SK-N-MC (cell line): ENCODE measurements at places on chromosomes 12 and 14.
A peak's percentile ranks its signal among the peaks of the same experiment; 100 is the strongest.

GRCh38 chr14:100585448-100586152 lies 1.6 kb downstream of the BEGAIN start:
- no peak for DNase-seq

DNA sequence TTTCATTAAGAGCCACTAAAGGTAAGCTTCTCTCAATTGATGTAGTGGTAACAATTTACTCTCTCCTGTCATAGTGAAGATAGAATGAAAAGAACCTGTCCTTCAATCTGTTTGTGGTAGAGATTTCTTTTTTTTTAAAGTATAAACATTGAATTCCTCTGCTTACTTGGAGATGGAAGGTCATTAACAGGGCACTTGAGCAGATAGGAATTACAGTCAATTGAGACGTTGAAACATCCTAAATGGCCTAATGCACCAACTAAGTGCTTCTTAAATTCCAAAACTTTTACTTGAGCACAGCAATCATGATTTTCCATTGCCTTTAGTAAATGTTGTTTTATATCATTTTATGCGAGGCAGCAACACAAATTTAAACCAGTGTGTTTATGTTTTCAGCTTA lies 241.4 kb downstream of the FOXG1 start:
- no peak for DNase-seq

GRCh38 chr14:71250791-71251190 lies 343.5 kb downstream of the PCNX1 start:
- DNase-seq = peak; percentile 34

DNA sequence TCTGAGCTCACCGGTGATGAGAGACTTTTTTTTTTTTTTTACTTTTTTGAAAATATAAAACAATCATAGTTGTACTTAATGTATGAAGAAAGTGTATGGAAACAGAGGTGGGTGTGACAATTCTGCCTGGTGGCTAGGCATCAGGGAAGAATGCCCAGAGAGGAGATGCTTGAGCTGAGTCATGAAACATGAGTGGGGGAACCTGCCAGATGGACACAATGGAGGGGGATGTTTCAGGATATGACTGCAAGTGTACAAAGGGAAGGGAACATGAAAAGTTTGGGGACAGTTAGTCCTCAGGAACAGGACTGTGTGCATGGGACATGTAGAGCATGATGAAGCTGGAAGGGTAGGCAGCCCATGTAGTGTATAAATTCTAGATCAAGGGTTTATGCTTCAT lies 274.2 kb upstream of the E2F7 start:
- DNase-seq = no peak

GRCh38 chr12:16515666-16516065 lies 90.3 kb downstream of the LMO3 start:
- no peak for DNase-seq

DNA sequence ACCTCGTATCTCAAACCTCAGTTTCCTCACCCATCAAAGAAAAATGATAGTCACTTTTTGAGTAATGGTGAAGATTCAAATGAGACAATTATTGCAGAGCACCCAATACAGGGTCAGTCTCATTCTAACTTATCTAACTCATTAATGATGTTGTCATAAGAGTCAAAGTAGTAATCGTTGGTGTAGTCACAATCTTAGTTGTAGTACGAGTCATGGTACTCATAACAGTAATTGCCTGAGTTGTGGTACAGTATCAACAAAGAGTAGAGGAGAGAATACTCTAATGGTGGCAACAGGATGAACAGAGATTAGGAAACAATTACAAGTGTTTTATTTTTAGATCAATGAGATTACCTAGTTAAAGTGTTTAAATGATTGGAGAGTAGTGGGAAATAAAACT lies 93.6 kb upstream of the TMTC2 start:
- DNase-seq = no peak

GRCh38 chr12:10067264-10067663 lies 31.5 kb downstream of the CLEC1A start:
- no peak for DNase-seq

DNA sequence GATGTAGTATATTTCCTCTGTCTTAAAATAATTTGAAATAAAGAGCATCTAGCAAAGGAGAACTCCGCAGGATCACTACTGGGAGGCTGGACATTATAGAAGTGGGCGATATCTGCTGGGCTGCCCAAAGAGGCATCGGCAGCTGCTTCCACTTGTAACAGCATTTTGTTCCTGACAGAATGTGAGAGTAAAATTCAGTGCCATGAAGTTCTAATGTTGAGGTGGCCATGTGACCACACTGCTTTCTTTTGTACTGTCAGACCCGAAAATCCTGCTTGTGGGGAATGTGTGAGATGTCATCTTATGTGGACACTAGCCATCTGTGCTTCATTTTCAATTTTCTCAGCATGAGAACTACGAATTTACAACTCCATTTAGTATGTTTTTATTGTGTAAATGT lies 151.9 kb downstream of the ACSS3 start:
- DNase-seq = no peak

- no peak for DNase-seq
Measured at GRCh38 chr12:124172636-124173035, 122.3 kb upstream of the RFLNA start.

DNA sequence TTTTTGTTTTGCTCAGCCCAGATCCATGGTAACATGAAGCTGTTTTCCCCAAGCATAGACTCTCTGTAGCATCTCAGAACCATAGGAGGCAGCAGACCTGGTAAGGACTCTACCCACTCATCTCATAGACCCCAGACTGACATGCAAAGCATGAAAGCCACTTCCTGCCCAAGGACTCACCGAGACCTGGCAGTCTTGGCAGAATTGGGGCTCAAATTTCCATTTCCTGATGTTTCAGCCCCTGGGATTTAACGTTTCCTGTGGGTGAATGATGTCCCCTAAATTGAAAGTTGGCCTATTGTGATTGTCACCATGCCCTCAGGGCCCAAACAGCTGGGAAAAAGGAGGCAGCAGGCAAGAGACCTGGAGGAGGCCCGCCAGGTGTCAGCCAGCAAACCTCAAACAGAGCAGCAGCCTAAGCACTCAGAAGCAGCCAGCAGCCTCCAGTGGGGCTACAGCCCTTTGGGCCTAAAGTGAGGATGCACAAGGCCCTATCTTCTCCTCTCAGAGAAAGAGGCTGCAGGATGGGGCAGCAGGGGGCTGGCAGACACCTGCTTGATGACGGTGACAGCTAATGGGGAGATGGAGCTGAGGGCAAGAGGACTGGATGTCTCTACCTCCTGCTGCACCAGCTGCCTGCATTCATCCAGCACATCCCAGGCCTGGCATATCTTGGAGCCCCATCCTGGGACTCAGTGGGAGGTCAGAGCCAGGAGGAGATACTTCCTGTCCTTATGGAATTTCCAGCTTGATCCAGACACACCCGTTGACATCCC lies 8.5 kb downstream of the KRT85 start:
- no peak for DNase-seq
